ENCODE measurements at places on chromosomes 12 and 14.

DNA sequence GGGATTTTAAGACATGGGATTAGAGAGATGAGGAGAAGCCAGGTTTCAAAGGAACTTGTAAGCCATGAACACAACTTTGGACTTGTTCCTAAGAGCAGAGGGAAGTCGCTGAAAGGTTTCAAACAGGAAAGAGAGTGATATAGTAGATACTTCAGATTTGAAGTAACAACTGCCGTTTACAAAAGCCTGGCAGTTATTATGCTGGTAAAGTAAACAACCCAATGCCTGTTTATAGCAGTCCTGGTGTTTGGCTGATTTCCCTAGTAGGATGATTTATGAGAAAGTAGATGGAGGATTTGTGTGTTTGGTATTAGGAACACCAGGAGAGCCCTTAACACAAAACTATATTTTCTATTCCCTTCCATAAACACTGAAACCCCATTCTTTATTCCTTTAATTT, 285.7 kb downstream of the RMST start:
- no peak for DNase-seq

DNA sequence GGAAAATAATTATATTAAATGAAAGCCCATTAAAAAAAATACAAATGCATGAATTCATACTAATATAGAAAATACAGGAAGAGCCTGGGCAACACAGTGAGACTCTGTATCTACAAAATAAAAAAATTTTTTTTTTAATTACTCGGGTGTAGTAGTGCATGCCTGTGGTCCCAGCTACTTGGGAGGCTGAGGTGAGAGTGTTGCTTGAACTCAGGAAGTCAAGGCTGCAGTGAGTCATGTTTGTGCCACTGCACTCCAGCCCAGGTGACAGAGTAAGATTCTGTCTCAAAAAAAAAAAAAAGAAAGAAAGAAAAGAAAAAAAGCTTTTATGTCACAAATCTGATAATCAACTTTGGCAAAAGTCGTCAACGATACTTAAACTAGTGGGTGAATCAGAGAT, 80.6 kb upstream of the PLEKHA5 start:
- no peak for DNase-seq

GRCh38 chr12:27583057-27583797, 59.2 kb downstream of the PPFIBP1 start:
- no peak for DNase-seq

GRCh38 chr14:63986789-63987533, 134.2 kb downstream of the SYNE2 start:
- DNase-seq, result no peak

- DNase-seq, result no peak
Measured at GRCh38 chr14:43249591-43249990, 1257.5 kb downstream of the FSCB start.

GRCh38 chr12:6959058-6959804, 8.1 kb downstream of the PTPN6 start:
- DNase-seq, result peak; percentile 65

DNA sequence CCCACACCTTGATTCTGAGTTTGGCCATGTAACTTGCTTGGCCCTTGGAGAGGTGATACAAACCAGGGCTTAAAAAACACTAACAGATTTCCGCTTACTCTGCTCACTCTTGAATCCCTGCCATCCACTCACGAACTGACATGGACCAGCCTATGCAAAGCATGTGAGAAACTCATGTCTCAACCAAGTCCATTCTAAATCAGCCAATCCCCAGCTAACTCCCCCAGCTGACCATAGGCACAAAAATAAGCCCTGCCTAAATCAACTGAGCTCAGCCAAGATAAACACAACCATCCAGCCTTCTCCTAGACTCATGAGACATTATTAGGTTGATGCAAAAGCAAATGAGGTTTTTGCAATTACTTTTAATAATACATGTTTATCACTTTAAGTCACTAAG, 353.9 kb upstream of the TBX3 start:
- no peak for DNase-seq

DNA sequence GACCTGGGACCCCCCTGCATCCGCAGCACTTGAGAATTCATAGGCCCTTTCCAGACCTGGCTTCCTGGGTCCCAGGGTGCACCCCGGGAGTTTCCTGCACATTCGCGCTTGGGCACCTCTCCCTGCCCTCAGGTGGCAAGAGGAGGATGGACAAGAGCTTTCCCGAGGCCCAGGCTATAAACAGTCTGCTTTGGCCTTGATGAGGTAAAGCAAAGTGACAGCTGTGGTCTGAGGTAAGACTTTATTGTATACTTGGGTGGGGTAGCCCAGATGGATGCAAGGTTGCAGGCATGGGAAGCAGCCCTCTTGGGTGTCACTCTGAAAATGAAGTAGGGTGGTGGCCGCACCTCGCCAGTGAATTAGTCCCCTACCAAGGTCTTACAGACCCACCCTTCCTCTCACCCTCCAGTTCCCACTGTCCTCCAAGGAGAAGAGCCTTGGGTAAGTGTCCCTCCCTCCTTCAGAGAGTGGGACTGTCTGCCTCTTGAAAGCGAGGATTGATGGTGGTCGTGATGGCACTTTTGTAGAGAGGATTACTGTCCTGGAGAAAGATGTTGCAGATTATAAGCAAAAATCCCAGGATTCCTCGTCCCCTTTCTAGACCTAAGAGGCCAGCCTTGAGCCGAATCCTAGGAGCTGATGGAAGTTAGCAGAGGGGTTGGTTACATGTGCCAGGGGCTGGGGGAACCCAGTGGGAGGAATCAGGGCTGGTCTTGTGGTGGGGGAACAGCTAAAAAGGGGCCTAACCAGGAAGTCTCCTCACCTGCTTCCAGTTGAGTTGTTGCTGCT, 10.6 kb upstream of the CSAD start:
- no peak for DNase-seq

GRCh38 chr14:29927376-29928116, at the start of gene PRKD1:
Gene PRKD1 (minus strand): TSS chr14:29927847.
- no peak for DNase-seq

- no peak for DNase-seq
Measured at GRCh38 chr12:10740182-10740581, 17.1 kb upstream of the YBX3 start.

DNA sequence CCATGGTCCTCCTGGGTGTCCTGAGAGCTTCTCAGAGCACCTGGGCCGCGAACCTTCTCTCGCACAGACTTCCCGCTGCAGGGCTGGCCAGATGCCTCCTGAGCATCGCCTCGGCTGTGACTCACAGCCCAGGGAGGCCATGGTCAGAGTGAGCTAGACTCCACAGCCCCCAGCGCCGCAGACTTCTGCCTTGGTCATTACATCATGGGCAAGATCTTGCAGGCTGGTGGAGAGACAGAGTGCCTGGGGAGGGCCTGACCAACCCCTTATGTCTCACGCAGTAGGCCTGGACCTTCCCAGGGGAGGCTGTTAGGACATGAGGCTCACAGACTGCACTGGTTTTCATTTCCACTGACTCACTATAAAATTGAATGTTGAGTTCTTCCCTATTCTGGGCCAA, 41.8 kb downstream of the SMOC1 start:
- DNase-seq, result no peak

DNA sequence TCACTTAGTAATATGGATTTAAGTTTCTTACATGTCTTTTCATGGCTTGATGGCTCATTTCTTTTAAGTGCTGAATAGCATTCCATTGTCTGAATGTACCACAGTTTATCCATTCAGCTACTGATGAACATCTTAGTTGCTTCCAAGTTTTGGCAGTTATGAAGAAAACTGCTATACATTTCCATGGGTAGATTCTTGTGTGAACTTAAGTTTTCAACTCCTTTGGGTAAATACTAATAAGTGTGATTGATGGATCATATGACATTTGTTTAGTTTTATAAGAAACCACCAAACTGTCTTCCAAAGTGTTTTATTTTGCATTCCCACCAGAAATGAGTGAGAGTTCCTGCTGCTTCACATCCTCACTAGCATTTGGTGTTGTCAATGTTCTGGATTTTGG, 119.2 kb downstream of the NAV3 start:
- no peak for DNase-seq

GRCh38 chr12:21073822-21074460, 57.1 kb upstream of the SLCO1B1 start:
- DNase-seq, result no peak

DNA sequence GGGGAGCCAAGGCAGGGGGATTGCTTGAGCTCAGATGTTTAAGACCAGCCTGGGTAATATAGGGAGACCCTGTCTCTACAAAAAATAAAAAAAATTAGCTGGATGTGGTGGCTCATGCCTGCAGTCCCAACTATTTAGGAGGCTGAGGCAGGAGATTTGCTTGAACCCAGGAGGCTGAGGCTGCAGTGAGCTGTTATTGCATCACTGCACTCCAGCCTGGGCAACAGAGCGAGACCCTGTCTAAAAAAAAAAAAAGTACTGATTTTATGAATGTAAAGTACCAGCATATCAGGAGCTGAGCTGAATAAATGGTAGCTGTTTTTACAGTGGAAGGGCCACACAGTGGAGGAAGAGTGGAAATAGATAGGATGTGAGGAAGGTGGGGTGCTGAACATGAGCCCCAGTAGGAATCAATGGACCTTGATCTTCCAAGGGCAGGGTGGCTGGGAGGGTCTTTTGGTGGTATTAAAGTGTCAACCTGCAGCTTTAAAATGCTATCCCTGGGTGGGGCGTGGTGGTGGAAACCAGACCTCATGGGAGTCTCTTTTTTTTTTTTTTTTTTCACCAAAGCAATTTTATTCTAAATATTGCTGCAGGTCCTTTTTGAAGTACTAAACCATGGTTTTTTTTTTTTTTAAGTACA, 2.2 kb downstream of the ATP23 start:
- DNase-seq, result no peak

DNA sequence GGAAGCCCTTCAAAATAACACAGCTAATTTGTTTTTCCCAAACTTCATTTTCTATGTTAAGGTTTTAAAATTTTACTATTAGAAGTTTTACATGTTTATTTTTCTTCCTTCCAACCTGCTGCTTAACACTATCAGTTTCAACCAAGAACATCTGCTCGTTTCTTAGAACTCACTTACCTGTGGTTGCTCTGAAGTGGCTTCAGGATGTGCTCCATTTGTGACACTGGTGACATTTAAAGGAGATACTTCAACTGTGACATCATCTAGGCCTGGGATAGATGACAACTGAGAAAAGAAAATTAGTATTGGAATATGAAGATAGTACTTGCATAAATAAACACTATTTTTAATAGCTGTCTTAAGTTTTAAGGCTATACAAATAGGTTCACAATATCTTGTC, 17.9 kb downstream of the WASHC3 start:
- DNase-seq, result no peak

- no peak for DNase-seq
Measured at GRCh38 chr14:21248739-21249411, 20.4 kb downstream of the HNRNPC start.

GRCh38 chr14:51547260-51547659, 104.5 kb upstream of the FRMD6 start:
- no peak for DNase-seq

DNA sequence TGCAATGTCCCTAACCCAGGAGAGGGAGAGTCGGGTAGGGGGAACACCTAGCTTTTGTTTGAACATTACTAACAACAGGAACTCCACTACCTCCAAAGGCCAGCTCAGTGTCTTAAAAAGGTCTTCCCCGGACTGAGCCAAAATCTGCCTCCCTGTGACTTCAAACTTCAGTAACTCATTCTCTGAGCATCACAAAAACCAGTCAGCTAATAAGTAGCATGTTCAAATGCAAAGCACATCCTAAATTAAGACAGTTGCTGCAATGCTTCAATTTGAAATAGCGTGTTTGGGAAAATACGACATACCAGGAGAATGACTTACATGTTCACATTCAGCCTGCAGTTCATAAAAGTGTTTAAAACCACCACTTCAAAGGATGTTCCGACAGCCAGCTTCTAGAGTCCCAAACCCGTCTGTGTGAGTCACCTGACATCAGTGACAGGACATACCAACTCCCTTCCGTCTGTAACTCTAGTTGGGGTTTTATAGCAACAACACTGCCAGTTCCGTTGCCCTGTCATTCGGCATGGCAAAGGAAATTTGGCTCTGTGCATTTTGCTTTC, 13.0 kb downstream of the ZFP36L1 start:
- DNase-seq, result no peak

DNA sequence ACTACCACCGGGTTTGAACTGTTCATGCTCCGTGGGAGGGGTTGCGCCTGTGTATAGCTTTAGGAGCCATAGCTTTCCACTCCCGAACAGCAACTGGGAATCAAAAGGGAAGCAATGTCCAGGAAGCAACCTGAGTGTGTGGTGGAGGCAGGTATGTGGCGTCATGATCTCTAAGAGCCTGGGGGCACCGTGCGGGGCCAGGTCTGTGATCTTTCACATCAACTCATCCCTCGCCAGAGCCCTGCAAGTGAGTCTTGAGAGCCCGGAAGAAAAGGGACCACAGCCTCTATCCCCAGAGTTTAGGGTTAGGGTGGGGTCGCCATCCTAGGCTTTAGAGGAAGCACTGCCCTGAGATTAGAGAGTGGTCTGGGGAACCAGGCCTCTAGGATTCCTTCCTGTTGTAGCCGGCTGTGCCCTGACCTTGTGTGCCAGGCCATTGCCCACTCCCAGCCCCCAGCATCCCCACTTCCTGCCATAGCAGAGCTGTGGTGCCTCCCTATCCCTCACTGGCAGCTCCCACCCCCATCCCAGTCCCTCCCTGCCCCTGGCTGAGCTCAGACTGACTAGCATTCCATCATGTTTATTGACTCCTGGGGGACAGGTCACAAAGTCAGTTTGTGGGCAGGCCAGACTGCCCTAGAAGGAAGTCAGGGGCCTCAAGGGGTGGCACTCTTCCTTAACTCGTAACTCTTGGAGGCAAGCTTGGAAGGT, 745 bp upstream of the ADCY4 start:
- DNase-seq, result no peak

DNA sequence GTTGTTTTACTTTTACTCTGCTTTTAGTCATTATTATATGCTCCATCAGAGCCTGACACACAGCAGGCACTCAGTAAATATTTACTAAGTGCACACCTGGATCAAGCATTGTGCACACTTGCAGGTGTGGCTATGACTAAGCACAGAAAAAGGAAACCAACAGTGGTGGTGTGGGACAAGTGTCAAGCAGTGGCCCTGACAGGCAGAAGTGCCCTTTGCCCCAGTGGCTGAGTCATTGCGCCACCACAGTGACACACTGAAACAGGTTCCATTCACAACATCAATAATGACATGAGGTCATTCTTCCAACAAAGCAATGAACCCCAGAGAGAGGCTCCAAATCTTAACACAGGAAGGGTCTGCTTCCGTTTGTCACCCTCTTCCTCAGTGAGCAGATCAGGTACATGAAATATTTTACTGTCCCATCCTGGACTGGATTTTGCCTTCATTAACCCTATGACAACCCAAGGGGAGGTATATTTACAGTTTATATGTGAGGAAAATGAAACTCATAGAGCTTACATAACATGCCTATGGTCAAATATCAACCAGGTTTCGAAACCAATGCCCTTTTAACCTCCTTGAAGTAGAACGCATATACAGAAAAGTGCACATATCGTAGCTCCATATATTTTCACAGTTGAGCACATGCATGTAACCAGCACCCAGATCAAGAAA, 82.6 kb upstream of the GTF2A1 start:
- DNase-seq, result peak; percentile 44

DNA sequence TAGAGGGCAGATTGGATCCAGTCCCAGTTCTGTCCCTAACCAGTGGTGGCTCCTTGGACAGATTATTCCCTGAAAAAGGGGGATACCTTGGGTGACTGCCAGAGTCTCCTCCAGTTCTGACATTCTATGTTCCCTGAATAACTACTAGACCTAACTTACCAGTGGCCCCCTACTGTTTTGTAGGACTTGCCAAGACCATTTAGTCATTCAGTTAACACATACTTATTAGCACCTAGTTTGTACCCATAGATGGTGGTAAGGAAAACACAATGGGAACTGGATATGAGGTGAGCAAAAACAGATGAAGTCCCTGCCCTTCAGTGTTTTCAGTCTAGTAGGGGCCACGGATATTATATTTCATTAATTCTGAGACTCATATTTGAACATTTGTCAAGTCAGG, 3.5 kb downstream of the PRPF40B start:
- no peak for DNase-seq
